Memory B cell (primary cell): ENCODE measurements at places on chromosomes 11 and 22.

- DNase-seq: no peak
Observed at GRCh38 chr11:120044011-120044675, 93.8 kb downstream of the TRIM29 start.

DNA sequence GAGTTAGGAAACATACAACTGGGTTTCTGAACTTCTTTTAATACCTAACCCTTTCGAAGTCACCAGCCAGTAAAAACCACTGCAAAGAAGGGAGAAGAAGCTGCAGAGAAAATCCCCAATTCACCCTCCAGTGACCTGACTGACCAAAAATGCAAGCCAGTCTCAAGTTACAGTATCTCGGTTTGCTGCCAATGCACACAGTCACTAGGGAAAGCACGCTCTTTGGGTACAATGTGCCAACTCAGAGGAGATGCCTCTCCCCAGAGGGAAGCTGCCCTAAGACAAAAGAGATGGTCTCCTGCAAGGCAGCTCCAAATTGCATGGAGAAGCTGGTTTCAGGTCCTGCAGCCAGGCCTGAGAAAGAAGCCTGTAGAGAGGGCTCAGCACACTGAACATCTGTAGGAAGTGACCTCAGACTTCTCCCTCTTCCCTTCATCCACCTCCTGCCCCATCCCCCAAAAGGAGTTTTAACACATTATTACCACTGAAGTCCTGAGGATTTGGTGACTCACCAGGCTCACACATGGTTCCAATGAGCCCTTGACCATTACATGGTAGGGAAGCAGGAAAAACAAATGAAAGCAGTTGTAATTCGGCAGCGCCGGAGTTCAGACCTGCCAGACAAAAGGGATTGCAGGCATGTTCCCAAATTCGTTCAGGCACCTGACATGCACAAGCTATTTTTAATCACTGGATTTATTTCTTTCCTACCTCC, 90.1 kb downstream of the ETS1 start:
- DNase-seq: no peak

GRCh38 chr11:86578727-86579405, 93.5 kb downstream of the ME3 start:
- DNase-seq: no peak

DNA sequence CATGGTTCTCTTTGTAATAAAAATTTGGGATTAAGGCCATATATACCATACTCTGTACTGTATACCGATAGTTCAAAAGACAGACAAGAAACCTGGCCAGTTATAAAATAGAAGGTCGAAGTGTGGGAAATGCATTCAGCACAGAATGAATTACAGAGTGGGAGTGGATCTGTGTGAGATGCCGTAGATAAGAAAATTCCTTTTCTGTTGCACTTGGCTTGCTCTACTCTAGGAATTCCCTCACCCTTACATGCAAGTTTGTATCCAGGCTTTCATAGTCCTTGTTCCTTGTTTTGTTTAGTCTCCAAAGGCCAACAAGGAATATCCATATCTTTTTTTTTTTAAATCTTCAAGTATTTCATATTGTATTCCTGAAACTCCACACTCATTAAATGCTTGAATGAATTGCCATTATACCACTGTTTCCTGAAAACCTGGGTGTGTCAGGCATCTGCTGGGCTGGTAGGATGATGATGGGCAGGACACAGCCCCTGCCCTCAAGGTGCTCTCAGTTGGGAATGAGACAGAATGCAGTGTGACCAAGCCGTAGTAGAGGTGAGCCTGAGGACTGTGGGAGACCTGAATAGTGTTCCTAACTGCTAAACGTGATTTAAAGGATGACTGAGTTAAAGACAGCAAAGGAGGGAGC, 53.5 kb downstream of the TEAD1 start:
- DNase-seq: no peak

- no peak for DNase-seq
Observed at GRCh38 chr22:44004104-44004460, 20.0 kb upstream of the PARVB start.

DNA sequence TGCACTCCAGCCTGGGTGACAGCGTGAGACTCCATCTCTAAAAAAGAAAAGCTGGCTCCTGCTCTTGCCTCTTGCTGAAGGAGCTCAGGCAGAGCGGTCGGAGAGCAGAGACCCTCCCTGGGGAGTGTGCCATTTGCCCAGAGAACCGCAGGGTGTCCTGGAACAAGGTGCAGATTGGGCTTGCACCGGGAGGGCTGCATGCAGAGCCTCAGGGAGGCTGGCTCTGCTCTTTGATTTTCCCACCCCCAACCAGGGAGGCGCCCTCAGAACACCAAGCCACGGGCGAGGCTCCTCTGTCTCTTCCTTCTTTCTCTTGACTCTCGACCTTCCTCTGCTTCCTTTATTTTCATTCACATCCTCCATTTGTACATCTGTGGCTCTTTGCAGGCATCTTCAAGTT, 889.1 kb downstream of the OPCML start:
- no peak for DNase-seq

- no peak for DNase-seq
Observed at GRCh38 chr11:66631883-66632282, 6.6 kb upstream of the RBM4 start.

GRCh38 chr22:35645646-35646045, 2.6 kb upstream of the APOL6 start:
- DNase-seq: no peak

GRCh38 chr11:116226731-116227130, 546.1 kb downstream of the BUD13 start:
- no peak for DNase-seq

DNA sequence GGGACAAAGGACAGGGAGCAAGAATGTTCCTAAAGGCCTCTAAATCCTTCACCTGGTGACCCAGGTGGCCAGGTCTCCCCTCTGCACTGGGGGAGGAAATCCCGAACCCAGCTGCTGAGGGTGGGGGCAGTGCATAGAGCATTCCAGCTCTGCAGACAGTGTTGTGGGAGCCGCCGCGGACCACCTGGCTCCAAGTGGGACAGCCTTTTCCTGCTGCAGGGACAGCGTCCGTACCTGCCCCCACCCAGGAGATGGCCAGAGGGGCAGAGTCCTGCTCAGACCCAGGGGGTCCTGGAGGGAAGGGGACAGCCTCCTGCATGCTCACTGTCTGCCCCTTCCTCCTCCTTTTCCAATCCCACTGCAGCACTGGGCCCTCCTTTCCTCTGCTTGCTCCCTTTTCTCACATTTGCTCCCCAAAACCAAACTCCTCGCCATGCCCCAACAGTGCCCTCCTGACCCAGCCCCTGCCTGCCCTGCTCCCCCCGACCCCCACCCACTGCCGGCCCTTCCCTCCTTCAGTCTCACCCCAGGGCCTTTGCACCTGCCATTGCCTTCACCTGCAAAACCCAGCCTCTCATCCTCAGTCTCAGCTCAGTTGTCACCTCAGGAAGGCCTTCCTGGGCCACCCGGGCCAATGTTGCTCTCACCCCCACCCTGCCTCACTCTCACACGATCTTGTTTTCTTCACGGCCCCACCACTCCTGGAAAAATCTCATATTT, 12.8 kb downstream of the PNPLA5 start:
- no peak for DNase-seq

DNA sequence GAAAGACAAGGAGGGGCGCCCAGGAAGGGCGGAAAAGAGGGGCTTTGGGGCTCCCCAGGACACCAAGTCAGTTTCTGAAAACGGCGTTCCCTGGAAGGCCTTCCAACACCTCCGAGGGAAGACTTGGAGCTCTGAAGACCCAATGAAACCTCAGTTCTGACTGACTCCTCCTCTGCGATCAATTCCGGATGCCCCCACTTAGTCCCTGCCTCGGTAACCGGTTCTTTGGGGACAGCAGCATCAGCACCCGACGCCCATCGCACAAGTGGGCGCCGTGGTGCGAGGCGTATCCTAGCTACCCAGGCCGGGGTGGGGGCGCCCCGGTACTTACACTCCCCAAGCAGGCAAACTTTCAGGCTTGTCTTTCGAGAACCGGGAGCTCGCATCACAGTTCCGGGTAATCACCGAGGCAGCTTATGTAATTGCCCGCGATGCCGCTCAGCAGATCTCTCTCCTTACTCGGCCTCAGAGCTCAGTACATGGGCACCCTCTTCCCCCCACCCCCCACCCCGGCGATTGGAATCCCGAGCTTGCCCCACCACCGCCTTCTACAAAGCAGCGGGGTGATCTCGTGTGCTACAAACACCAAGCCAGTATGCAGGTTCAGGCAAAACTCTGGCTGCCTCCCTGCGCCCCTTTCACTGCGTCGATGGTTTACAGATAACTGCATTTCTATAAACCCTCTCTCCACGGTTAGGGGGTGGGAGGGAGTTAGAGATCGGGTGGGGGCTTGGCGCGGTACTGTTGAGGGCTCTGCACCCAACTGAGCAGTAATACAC, 2.0 kb downstream of the TENM4 start:
- peak; percentile 35 for DNase-seq

GRCh38 chr11:2390725-2391151, 9.8 kb upstream of the TSSC4 start:
- no peak for DNase-seq

DNA sequence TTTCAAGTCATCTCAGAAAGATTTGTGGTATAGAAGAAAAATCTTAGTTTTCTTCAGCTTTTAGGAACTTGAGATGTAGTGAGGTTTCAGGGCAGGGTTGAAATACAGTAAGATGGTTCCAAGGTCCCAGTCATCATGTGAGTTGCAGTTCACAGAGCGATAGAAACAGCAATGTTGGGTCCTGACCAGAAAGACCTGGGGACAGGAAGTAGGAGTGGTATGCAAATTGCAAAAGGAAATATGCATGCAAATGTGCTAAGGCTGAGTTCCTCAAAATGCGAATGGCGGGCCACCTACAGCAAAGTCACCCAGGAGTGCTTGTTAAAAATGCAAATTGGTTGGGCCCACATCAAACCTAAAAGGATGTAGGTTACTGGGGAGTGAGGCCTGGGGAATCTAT, 1032.7 kb upstream of the TENM4 start:
- DNase-seq: no peak

GRCh38 chr22:40818747-40819598, at the start of gene SLC25A17:
TSS of gene SLC25A17 (minus strand) at chr22:40819346. CDS start at chr22:40819248, 98 bp downstream.
- DNase-seq: peak; percentile 74

DNA sequence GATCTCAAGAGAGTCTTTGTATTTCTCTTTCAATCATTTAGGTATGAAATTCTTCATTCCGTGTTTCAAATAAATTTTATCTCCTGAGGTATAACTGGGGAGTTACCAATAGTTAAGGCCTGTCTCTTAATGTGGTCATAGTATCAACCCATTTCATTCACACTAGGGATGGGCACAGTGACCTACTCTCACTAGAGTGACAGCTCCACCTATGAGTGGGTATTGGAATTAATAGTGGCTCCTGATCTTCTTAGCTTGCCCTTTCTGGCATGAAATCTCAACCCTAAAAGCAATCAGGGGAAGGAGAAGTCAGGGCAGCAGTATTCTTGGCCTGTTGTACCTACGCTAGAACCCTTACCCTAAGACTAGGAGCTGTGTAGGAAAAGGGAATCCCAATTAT, 507.7 kb downstream of the FAM181B start:
- no peak for DNase-seq

DNA sequence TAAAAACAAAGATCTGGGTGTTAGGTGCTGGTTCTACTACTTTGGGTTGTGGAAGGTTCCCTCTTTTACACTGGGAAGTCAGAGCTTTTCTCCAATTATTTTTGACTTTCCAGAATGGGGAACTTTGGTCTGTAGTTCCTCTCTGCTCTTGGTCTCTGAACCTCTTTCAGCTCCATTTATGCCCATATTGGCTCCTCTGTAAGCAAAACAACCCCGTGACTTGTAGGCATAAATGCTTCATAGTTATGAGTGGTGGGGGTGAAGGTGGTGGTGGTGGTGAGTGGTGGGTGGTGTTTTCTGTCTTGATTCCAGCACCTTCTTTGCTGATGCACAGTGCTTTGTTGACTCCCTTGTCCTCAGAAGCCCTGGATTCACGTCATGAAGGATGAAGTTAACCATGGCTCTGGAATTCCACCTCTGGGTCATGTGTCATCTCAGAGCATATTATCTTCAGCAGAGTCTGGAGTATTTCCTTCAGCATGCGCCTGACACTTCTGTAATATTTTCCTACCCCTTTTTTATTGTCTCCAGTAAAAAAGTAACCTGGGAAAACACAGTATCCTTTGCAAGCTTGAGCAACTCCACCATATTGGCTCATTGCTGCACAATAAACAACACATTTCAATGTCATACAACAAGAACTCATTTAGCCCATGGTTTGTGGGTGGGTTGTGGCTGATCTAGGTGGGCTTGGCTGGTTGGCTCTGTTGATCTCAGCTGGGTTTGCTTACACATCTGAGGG, 24.1 kb upstream of the GRK3 start:
- no peak for DNase-seq

GRCh38 chr11:119896387-119897045, 167.5 kb upstream of the NECTIN1 start:
- no peak for DNase-seq

GRCh38 chr22:41178425-41178975, 26.6 kb upstream of the L3MBTL2 start:
- no peak for DNase-seq

GRCh38 chr11:17386331-17387084, 2.0 kb downstream of the KCNJ11 start:
- DNase-seq: peak; percentile 42

GRCh38 chr22:35379146-35379993, 1.5 kb upstream of the HMOX1 start:
- no peak for DNase-seq

DNA sequence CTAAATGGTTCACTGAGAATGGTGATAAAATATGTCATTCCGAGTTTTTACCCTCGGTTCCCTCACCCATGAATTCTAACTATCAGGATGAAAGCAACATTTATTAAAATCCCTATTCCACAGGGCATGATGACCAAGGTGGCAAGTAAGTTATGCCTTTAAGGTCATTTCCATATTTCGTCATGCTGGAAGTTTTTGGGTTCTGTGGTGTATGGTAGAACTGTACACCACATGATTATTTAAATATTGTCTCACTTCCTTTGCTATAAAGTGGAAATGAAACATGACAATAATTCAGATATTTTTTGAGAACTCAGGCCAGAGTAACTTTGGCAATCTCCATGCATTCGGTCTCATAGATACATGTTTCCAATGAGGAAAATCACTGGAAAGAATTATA, 68.5 kb upstream of the CARD18 start:
- DNase-seq: no peak

DNA sequence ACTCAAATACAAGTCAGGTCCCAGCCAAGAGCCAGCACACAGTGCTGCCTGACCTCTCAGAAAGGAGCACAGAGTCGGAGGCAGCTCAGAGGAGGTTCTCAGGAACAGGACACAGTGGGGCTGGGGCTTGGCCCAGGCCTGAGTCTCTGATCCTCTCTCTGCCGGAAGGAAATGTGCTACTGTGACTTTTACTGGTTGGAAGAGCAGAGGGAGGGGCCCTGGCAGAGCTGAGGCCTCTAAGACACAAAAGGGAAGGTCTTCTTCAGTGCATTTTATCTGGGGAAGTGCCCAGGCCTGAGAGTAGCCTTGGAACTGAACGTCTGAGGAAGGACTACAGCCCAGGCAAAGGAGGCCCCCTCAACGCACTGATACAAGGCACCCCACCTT, 16.2 kb upstream of the CASTOR1 start:
- DNase-seq: no peak
